ENCODE measurements at places on chromosomes 2 and 18.

GRCh38 chr2:130336877-130337734 is 5.6 kb upstream of the IMP4 start:
- DNase-seq = peak; percentile 56

- DNase-seq = no peak
These were observed 10.0 kb downstream of the XRCC5 start for GRCh38 chr2:216119146-216119545.

DNA sequence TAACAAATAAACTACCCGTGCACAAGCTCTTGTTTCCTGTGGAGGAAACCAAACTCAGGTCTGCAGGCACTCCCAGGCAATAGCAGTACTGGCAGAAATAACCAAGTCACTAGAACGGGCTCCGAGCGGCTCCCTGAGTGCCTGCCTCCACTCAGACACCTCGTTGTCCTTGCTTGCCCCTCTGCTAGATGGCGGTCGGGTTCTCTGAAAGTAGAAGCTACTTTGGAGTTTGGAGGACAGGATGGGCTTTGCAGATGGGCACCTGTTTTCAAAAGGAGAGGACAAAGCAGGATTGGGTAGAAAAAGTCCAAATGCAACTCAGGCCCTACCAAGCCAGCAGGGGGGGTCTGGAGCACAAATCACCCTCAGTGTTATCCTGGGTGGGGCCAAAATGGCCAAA is 136.4 kb downstream of the LRRC30 start:
- DNase-seq = no peak

DNA sequence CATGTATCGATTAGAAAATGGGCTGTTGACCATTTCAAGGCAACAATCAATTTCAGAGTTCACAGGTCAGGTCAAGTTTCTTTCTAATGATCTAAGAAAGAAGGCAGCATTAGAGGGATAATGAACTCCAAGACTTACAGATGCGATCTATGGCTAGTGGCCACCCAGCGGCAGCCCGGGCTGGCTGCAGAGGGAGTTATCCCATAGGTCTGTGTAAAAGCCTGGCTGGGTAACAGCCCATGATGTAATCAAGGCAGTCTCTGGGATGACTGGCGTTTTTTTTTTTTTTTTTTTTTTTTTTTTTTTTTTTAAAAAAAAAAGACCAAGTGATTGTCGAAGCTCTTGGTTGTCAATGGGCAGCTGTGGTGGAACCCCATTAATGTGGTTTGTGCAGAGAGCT is 171.1 kb upstream of the SKOR2 start:
- DNase-seq = no peak

DNA sequence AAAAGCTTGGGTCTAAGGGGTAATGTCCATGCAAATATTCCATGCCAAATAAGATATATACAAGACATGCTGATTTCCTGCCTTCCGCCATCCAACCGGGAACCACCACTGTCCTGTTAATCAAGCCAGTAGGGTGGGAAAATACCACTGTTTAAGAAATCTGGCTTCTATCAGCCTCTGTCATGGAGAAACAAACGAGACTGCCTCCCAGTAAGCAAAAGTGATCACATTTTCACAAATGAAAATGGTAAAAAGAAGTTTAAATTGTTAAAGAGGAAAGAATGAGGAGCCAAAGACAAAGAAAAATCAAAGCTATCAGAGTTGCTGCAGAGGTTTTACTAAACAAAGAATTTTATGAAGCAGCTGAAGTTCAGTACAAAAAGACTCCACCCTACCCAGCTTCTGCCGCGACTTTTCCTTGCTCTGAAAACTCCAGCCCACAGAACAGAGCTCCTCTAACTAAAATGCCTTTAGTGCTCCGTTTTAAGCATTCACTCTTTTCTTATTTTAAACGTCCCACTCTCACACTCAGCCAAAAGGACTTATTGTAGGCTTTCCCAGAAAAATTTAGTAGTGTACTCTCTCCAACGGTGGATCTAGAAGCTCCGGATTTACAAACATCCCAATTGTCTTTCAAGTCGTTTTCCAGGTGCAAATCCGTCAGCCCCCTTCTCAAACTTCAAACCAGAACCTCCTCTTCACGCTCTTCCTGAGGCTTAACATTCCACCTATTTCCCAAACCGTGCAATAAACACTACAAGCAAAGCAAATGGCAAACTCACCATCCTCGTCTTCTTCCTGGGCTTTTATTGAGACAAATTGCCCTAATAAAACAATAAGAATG is 613 bp downstream of the COL5A2 start:
- no peak for DNase-seq

- no peak for DNase-seq
These were observed 43.4 kb upstream of the AP1S3 start for GRCh38 chr2:223880796-223881195.

GRCh38 chr2:241514553-241514952 is 6.2 kb upstream of the STK25 start:
- no peak for DNase-seq

GRCh38 chr2:235594041-235594440 is 100.2 kb downstream of the AGAP1 start:
- DNase-seq = peak; percentile 37

DNA sequence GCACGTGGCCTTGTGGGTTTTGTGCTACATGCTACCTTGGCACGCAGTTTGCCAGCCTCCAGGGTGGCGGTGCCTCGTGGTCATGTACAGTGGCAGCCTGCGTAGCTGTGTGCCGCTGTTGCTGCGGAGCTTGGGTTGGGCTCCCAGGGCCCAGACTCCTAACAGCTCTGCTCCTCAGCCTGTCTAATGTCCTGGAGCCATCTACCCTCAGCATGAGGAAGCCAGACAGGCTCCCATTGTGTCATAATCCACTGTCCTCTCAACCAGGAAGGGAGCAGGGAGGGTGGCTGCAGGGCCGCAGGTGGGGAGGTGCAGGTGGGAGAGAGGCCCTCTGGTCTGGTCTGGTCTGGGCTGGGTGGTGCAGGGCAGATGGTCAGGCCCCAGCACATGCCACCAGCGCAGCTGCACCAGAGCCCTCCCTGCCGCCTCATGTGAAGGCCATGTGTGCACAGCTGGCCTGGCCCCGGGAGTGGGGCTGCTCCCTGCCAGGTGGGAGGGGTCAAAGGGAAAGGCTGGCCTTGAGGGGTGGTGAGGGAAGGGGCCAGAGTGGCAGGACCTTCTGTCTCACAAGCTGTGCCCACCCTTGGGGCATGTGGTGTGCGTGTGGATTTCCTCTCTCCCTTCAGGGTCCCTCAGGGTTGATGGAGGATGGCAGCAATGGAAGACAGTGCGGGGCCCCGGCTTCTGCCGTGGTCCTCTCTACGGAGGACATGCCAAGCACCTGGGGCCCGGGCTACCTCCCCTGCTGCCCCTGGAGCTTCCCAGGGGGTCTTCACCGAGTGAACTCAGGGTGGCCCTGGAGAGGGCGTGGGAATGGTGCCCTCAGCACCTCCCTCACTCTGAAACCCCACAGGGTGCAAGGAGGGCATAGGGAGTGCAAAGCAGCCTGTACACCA is 4.8 kb downstream of the ATOH8 start:
- DNase-seq = no peak

GRCh38 chr2:126750506-126750905 is 94.5 kb downstream of the GYPC start:
- DNase-seq = no peak

- no peak for DNase-seq
These were observed 11.8 kb upstream of the SH3BP4 start for GRCh38 chr2:234939996-234940395.

DNA sequence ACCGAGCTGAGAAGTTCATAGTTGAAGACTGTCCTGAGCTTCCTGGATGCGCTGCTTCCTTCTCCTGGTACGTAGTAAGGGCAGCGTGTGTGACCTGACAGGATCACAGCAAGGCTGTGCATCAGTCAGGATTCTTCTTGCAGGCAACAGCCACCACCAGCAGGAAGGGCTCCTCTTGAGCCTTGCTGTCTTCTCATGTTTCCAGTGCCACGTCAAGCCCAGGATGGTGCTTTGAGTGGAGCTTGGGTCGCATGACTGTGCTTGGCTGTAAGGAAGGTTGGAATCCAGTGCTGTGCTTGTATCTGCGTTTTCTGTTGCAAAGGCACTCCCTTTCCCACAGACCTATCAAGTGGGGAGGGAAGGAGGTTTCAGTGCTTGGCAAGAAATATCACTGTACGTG is 194.3 kb downstream of the LDLRAD4 start:
- DNase-seq = no peak

DNA sequence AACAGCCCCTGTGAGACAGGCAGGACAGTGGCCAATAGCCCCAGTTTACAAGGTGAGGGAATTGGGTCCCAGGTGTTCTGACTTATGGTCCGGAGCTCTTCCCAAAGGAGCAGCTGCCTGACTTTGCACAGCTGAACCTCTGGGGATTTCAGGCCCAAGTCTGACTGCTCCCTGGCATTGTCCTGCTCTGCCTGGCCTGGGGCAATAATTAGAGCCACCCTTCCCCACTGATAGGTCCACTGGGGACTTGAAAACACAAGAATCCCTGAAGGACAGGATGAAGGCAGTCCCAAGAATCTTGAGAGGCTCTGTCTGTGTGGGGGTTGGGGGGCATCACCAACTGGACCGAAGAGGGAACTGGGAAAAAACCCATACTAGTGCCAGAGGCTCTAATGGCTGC is 3.7 kb upstream of the FEV start:
- DNase-seq = no peak

- no peak for DNase-seq
These were observed 28.2 kb upstream of the SULT1C4 start for GRCh38 chr2:108349571-108349928.

DNA sequence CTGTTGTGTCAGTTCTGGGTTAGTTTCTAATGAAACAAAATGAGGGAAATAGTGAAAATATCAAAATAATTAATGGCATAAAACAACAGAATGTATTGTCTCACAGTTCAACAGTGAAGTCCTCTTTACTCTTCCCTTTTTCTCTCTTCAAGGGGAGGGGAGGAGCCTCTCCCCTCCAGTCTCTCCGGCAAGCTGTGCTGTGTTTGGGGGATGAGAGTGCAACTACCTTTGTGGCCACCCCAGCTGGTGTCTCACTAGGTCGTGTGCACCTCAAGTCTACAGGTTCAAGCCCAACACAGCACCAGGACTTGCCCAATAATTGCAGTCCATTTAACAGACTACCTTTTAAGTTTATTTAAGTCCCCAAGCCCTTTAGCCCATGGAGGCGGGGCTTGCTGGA is 271.7 kb upstream of the DOK6 start:
- DNase-seq = no peak

GRCh38 chr2:102235491-102235890 is 48.7 kb downstream of the IL1RL2 start:
- DNase-seq = no peak

GRCh38 chr18:79938196-79938595 is 13.3 kb downstream of the SLC66A2 start:
- no peak for DNase-seq

DNA sequence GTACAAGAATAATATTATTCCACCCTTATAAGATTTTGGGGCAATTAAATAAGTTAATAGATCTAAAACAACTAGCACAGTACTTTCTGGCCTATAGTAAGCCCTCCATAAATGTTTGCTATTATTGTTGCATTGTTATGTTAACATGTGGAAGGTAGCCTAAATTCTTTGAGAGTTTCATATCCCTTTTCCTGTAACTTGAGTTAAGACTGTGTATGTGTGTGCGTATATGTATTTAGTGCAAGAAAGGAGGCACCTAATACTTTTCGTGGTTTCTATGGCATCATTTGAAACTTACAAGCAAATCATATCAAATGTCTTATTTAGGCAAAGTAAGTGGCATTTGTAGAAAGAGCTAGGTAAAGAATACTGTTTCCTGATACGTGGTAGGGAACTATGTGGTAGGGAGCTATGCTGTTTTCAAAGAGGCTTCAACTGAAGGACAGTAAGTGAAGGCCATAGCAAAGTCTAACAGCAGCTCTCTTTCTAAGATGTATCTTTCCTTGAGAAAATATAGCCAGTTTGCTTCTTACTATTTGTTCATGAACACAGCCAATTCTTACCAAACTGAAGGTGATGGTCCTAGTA is 36.8 kb upstream of the C2orf74 start:
- DNase-seq = no peak

GRCh38 chr2:3025984-3026383 is 351.6 kb downstream of the EIPR1 start:
- no peak for DNase-seq

- DNase-seq = no peak
These were observed 343.8 kb downstream of the PID1 start for GRCh38 chr2:228927028-228928010.

DNA sequence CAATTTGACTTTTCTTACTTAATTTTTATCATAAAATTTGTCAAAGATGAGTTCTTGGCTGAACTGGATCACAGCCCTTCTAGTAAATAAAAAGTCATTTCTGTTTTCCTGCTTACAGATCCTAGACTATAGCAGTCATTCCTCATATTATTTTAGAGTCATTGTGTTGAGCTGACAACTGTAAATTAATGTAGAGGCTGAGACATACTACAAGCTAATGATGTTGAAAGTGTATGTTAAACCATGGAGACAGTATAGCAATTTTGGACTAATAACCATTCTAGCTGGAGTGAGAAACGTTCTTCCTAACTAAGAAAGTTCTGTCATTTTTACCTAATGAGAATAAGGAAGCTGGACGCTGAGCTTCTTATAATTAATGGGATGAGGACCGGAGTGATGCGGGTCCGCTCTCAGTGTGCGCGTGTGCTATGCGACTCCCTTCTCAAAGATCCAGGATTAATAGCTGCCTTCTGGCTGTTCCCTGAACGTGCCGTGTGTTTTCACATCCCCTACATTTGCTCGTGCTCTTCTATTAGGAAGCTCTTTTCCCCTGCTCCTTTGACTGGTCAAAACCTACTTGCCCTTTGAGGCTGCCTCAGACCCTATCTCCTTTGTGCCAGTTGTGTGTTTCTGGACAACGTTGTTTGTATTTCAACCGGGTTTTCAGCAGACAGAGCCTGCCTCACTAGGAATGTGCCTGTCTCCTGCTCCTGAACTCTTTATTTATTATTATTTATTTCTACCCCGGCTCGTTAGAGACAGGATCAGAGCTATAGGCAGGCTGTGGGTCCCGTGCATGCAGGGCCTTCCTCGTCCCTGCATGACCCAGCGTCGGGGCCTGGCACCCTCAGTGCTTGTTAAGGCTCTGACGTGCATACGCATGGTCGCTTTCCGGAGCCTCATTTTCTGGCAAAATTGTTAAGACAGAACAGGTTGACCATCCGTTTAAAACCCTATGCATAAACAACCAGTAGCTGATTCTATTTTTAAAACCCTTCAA is 182.6 kb downstream of the DCDC2C start:
- DNase-seq = no peak

- DNase-seq = no peak
These were observed 90.8 kb upstream of the DLX2 start for GRCh38 chr2:172193331-172194089.

DNA sequence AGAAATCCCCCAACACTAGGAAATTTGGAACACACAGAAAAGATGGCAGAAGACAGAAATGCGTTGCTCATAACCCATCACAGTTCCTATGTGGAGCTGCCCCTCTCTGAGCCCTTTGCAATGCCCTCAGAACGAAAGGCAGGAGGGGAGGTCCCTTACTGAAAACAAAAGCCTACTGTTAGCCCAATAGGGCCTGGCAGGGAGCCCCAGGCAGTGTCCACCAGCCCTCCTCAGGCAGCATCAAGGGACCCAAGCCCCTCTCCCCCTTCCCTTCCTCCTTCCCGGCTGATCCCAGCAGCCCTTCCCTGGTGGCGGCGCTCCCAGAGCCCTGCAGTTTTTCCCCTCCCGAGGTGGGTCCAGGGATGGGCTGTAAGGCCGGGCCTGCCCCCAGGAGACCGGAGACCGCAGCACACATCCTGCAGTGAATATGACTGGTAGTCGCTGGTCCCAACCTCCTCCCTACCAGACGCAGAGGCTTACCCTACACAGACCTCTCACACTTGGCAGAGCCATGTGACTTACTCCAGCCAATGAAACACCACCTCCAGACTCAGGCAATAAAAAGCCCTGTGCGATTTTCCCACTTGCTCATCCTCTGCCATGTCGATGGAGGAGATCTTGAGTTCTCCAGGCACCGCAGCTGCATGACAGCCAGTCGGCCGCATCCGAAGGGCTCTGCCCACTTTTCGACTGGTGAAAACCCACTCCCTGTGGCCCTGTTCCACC is 19.4 kb upstream of the DUSP2 start:
- peak; percentile 76 for DNase-seq
